Activated naive CD8-positive, alpha-beta T cell treated with anti-CD3 and anti-CD28 coated beads for 36 hours (primary cell): ENCODE measurements at places on chromosomes 6 and 20.

GRCh38 chr6:20916086-20916485 is 381.8 kb downstream of the CDKAL1 start:
- DNase-seq = no peak

DNA sequence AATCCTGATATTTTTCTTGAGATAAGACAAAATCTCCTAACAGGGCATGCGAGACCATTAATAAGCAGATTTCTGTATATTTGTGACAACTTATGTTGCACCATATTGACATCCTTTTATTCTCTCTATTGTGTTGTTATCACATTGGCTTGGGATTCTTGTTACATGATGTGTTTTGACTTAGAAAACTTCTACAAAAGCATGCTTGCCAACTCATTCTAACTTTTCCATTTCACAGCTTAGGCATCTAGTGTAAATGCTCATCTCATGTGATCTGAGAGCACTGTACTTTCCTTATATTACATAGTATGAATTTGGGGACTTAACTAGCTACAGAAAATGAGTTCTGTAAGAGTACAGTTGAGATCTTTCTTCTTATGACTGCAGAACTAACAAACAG is 1040.7 kb upstream of the ADGRB3 start:
- no peak for DNase-seq

GRCh38 chr20:51766994-51767866 is 960 bp downstream of the ATP9A start:
- peak; percentile 63 for DNase-seq

DNA sequence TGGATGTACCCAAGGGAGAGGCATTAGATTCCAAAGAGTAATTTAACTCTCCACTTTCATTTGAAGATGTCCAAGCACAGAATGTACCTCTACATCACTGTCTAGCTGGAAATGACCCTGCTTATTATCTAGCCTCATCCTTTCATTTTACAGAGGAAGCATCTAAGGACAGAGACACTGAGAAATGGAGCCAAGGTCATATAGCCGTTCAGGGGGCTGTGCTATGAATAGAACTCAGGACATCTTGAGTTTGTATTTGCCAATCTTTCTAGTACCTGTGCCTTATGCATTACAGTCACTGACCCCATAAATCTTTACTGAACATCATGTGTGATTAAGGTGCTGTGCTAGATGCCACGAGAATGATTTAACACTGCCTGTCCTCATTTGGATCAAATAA is 138.2 kb upstream of the SPTLC3 start:
- no peak for DNase-seq

DNA sequence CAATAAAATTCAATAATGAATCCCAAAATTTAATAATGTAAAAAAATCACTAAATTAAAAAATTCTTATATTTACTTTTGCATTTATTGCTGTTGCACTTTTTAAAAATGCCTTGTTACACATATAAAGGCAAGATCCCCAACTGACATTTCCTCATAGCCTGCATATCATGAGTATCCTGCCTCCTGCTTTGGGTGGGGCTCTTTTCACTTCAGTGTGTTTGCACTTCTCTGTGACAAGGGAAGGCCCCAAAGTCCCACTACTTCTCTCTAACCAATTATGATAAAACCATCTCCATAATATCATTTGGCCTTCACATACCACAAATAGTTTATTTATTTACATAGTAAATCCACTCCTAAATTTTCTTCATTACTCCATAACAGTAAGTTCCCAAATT is 446.1 kb upstream of the MARCKS start:
- DNase-seq = no peak

- peak; percentile 40 for DNase-seq
Measured at GRCh38 chr6:7087491-7087979, 20.2 kb upstream of the RREB1 start.

DNA sequence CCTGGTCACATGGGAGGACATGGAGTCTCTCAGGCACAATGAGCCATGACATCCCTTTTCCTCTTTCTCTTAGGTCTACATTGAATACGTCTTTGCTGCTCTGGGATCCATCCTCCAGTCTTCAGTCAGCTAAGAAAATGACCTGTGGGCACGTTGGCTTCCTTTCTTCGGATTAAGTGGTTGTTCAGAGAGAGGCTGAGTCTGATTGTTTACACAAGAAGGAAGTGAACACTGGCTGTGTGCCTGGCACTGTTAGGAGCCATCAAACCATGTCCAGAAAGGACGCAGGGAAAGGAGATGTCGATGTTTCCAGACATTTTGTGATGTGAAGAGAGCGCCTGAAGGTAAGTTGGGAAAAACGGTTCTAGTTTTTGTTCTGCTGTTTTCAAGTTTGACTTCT is 309.9 kb upstream of the CDYL start:
- DNase-seq = no peak

- DNase-seq = no peak
Measured at GRCh38 chr6:23823421-23823820, 302.6 kb upstream of the NRSN1 start.

- no peak for DNase-seq
Measured at GRCh38 chr20:64216036-64216435, 39.5 kb upstream of the PCMTD2 start.

GRCh38 chr6:39980839-39981580 is 46.7 kb upstream of the MOCS1 start:
- DNase-seq = no peak
